Large intestine (tissue), 12 donors: ENCODE measurements at places on chromosomes 4 and X. TPM values are rescaled to one million over a fixed set of nuclear protein-coding genes. Genes with fewer than 3 reads are reported as not detected.

Gene PRRG1
- polyA plus RNA-seq, result 6.6 TPM

Gene HMX1
- polyA plus RNA-seq, result not detected

DNA sequence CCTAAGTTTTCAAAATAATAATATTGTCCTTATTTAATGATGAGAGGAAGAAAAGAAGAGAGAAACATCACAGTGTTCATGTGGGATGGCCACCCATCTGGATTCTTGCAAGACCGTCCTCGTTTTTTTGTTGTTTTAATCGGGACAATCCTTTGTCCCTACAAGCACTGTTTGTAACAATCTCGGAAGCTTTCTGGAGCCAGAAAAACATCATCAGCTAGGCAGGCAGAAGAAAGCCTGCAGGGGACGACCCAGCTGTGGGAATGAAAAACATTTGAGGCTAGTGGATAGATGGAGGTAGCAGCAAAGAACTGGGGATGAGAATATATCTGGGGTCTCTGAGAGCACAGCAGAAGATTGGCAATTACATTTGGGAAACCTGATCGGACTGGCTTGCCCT lies 105.6 kb downstream of the DKK2 start:
- no peak for DNase-seq

DNA sequence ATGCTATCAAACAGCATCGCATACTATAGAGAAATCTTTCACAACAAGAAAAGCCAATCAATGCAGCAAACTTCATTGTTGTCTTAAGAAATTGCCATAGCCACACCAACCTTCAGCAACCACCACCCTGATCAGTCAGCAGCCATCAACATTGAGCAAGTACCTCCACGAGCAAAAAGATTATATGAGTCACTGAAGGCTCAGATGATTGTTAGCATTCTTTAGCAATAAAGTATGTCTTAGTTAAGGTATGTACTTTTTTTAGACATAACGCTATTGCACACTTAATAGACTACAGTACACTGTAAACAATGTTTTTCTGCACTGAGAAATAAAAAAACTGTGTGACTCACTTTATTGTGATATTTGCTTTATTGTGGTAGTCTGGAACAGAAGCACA lies 37.8 kb upstream of the FUNDC1 start:
- DNase-seq, result peak; percentile 12

GRCh38 chrX:108304210-108304609 lies 134.0 kb downstream of the COL4A6 start:
- no peak for DNase-seq

- DNase-seq, result no peak
These were observed 32.4 kb upstream of the RBPJ start for GRCh38 chr4:26288355-26288909.

- DNase-seq, result no peak
These were observed 23.7 kb downstream of the ELF4 start for GRCh38 chrX:130086447-130087206.

- no peak for DNase-seq
These were observed 559.3 kb downstream of the RAB28 start for GRCh38 chr4:12924728-12925320.

DNA sequence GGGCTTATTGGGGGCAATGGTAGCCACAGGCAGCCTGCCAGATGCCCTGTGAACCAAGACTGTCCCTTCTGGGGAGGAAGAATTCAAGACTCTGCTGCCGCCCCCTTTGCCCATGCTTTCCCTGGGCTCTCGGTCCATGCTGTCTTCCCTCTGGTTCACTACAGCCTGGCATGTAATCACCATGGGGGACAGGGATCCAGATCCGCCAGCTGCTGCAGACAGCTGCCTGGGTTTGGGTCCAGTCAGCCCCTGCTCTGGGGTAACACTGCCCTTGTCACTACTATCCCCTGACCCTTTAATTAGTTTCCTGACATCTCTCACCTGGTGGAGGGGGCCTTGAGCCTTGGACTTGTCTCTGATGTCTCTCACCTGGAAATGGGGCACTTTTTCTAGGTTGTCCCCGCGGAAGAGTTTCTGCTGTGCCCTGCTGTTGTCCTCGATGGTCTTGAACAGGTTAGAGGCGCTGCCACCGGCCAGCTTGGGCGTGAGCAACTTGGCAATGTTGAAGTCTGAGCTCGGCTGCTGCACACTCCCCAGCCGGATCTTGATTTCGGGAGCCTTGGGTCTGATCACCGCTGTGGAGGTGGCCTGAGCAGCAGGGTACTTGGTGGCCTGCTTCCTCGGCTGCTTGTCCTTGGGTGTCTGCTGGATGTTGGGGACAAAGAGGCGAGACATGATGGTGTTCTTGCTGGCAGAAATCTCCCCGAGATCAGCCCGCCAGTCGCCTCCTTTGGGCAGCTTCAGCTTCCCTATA lies 6.4 kb downstream of the C4orf54 start:
- DNase-seq, result no peak

DNA sequence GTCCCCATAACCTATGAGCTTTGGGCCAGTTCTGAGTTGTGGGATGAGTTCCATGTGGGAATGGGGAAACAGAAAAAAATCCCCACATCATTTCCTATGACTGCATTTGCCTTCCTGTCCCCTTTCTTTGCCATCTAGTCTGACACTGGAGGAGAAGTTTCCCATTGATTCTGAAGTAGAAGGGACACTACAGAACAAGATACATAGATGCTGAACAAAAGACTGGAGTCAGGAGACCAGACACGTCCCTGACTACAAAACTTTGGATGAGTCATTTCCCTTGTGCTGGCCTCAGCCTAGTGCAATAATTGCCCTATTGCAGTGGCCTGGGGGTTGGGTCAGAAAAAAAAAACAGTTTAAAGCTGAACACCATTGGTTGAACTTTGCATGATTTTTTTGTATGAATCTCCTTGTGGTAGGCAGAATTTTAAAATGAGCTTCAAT lies 22.1 kb downstream of the BEX3 start:
- peak; percentile 2 for DNase-seq

DNA sequence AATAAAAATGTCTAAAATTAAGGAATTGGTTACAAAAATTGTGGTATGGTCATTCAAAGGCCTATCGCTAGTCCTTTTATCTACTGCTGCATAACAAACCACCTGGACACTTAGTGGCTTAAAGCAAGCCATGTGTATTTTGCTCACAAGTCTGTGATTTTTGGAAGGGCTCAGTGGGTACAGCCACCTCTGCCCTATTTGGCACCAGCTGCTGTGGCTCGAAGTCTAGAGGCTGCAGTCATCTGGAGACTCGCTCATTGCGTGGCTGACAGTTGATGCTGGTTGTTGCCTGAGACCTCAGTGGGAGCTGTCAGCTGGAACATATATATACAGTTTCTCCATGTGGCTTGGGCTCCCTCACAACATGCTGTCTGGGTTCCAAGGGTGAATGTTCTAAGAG lies 60.8 kb upstream of the MID1 start:
- DNase-seq, result no peak

GRCh38 chr4:156786713-156787112 lies 184.9 kb downstream of the PDGFC start:
- no peak for DNase-seq

DNA sequence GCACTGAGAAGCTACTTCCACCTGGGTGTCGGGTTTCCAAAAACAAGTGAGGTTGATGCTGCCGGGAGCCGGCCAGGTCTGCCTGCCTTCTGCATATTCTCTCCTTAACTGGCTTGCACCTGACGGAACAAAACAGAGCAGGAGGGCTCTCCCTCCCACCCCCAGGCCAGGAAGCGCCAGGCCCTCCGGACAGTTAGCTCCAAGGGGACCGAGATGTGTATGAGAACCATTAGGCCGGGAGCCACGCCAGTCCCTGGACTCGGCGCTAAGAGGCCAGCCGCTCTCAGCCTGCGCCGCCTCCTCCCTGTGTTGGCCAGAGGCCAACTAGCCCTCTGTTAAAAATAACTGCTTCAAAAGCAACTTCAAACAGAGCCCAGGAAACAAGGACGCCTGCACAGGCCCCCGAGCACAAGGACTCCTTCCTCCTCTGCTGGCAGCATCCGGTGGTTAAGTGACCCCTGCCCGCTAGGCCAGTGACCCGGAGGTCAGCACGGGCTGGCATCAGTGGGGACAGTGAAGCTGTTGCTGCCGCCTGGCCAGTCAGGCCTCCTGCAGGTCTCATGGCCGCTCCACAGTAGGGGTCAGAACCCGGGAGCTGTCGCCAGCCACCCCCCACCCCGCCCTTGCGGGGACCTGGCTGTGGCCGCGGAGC lies 107.9 kb downstream of the ABLIM2 start:
- peak; percentile 38 for DNase-seq

DNA sequence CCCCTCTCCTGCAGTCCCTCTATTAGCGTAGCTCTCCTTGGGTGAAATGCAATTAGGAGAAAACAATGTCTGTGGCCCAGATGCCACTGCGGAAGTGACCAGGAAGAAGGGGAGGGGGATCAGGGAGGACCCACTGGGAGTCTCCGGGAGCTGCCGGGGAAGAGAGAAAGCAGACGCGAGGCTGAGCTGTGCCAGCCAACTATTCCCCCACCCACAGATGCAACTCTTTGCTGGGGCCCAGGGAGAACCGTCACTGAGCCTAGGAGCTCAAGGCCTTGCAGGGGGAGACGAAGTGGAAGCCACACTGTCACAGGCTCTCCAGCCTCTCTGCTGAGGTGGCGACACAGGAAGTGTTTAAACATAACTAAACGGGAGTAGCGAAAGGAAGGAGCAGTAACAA lies 149.2 kb downstream of the BCOR start:
- DNase-seq, result no peak

DNA sequence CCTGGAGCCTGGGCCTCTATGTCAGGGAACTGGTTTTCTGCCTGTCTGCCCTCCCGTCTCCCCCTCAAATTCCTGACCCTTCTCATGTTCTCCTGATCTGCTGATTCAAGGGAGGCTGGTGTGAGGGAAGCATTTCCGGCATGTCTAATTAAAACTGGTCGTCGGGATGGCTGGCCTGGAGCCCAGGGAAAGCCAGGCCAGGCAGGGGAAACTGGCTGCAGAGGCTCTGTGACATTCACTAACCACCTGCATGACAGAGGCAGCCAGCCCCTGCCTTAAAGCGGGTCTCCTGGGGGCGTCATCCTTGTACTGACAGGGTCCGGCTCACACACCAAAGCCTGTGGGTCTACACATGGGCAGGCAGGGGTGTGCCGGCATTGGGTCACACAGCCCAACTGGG lies 35.2 kb downstream of the ABLIM2 start:
- no peak for DNase-seq

DNA sequence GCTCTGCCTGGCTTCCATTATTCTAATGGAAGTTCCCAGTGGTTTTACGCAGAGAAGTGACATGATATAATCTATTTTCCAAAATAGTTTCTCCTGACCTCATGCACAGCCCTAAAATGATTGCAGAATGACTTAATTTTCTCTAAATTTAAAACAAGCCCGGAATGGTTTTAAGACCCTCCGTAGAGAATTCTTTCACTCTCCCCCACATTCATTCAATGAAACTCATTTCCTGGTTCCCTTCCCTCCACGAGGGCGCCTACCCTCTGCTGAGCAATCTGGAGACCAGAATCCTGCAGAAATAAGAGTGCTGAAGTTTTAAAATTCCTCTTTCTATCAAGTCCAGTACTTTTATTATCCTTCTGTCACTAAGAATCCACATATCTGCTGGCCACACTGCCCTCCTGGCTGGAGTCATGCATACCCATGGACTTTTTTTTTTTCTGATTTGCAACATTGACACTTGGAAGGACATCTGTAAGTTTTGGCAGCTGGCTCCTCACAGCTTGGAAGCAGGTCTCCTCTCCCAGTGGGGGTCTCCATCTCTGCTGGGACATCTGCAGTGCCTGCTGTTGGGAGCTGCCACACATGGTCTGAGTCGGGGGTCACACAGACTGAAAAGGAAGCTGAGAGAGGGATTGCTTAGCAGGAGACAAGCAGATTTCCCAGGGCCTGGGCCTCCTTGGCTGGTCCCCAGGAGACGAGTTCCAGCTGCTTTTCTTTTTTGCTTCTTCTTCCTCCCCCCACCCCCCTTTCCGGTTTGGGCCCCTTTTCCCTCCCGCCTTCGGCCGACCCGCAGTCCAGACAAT lies 86.1 kb downstream of the SOWAHB start:
- peak; percentile 47 for DNase-seq

Gene SMPX
- 4.9 TPM for polyA plus RNA-seq

DNA sequence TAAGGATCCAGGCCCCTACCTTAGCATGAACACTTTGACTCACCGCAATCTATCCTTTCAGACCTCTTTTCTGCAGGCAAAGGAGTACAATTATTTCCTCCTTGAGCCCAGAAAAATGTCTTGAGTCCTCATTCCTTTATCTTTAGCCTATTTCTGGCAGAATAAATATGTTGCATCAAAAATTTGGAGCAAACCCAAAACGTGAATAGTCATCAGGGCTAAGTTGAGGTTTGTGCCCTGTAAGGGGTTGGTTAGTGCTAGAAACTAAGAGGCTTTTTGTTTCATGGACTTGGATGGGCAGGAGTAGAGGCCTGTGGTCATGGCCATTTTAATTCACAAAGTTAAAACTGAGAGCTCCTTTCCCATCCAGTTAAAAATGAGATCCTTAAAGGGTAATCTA lies 460.3 kb downstream of the GBA3 start:
- no peak for DNase-seq

DNA sequence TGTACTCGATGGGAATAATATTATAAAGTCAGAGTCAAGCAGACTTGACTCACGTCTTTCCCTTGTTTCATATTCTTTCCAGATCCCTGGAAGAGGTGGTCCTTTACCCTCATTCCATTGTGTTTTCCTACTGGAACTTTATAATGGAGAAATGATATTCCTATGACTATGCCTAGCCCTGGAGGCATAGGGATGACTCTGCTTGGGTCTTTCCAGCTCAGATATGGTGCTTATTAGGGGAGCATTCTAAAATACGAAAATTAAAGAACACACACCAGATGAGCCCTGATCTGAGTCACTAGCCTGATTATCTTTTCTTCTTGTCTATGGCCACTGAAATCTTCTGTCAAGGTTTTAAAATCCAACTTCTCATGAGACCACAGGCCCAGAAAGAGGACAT lies 231.4 kb downstream of the ANKRD50 start:
- no peak for DNase-seq

Gene SLC7A11
- 0.96 TPM for polyA plus RNA-seq

DNA sequence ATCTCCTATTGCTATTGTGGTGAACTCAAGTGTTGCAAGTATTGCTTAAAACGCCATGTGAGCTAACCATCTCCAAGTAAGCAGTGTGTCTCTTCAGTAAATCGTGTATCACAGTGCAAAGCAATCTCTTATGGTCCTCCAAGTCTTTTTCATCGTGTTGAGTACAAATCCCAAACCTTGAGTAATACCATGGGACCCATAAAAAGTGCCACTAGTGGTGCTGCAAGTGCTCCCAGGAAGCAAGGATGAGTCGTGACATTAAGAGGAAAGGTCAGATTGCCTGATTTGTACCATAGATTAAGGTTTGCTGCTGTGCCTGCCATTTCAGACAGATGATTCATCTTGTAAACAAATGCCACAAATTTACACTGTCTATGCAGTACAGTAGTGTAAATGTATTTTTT lies 66.9 kb upstream of the BMPR1B start:
- DNase-seq, result no peak

- no peak for DNase-seq
These were observed 67.9 kb upstream of the PUDP start for GRCh38 chrX:7215842-7216241.

DNA sequence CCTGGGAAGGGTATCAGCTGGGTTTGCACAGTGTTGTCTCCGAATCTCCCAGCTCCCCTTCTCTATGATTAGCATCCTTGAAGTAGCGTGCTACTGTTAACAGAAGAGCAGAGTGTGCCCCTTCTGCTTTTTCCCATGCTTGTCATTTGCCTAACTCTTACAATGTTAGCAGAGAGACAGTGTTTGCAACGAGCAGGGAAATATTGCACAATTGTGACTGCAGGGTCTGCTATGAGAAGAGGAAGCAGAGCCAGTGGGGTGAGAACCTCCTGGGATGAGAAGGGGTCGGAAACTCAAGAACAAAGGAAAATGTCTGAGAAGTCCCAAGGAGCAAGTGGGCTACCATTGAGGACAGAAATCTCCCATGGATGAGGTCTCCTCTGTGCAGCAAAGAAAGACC lies 7.8 kb upstream of the CHRNA9 start:
- DNase-seq, result no peak

Gene F8A3
- polyA plus RNA-seq, result 4.4 TPM
